Mesenchymal stem cell (in vitro differentiated cells and primary cell): ENCODE measurements at places on chromosomes 7 and 10.

- no peak for DNase-seq
Measured at GRCh38 chr7:4906682-4907081, 23.2 kb upstream of the RADIL start.

DNA sequence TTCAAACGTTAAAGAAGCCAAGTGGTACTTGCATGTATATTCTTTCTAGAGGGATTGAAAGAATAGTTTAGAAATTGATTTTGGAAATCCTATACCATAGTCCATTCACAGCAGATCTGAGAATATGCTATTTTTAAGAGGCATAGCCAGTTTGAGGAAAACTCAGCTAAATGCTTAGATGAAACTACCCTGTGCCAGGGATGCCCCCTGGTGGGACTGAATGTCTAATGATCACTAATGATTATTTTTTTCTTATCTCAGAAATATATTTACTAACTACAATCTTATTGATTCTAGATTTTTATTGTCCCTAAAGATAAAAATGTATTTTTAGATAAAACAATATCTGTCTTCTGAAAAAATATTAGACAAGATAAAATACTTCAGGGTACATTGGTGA, 844.9 kb upstream of the PHF14 start:
- peak; percentile 31 for DNase-seq

DNA sequence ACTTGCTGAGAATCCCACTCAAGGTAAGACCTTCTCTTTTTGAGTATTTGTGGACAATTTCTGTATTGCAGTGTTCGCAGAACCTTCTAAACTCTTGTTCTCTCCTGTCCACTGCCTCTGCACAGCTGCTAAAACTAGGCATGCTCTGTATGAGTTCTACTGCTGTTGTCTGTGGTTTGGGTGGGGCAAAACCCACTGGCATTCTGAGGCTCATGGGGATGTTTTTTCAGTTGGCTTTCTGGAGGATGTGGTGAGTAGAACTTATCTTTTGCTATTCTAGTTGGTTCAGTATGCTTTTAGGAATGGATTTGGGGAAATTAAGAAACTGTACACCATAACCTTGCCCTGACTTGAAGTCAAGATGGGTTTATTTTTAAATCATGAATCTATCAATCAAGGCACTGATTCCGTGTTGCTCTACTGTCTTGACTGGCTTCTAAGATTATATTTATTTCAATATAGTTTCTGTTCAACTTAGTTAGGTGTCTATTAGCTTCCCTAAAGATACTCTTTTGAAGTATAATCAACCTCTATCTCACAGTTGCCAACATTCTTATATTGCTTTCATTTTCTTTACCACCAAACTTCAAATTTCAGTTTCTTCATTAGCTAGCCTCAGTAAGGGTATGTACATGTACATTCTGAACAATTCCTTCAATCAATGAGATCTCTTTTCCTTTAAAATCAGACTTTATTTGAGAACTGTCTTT, 25.0 kb upstream of the C1GALT1 start:
- peak; percentile 22 for DNase-seq

GRCh38 chr10:70689661-70690060, 17.4 kb downstream of the ADAMTS14 start:
- no peak for DNase-seq

DNA sequence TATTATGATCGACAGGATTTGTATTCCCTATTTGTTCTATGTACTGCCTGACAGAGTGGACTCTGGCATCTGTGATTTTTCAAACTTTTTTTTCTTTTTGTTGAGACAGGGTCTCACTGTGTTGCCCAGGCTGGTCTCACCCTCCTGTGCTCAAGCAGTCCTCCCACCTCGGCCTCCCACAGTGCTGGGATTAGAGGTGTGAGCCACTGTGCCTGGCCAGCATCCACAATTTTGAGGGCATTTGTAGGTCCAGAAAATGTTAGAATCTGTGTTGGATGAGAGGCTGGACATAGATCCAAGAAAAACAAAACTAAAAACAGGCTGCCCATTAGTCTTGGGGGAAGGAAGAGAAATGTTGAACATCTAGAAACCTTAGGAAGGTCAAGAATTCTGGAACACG, 34.3 kb downstream of the SGPL1 start:
- DNase-seq = no peak

GRCh38 chr7:148670807-148671206, 27.9 kb upstream of the CUL1 start:
- no peak for DNase-seq

- no peak for DNase-seq
Measured at GRCh38 chr7:25386311-25386744, 158.0 kb upstream of the NPVF start.

DNA sequence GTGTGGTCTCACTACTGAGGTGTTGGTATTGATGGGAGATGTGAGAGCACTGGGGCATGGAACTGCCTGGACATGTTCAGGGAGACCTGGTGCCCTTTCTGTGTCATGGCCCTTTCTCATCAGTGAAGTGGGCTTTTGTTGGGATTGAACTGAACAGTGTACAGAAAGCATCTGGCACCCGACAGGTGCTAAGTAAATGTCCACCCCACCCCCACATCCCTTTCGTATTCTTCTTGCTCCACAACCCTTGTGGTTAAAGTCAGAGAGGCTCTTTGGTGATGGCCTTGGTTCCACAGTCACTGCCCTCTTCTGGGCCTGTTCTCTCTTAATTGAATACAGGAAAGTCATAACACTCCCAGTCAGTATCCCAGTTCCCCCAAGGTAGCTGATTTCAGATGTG, 5.4 kb downstream of the NOM1 start:
- DNase-seq = no peak

- DNase-seq = no peak
Measured at GRCh38 chr7:28792858-28793257, 165.3 kb downstream of the TRIL start.

DNA sequence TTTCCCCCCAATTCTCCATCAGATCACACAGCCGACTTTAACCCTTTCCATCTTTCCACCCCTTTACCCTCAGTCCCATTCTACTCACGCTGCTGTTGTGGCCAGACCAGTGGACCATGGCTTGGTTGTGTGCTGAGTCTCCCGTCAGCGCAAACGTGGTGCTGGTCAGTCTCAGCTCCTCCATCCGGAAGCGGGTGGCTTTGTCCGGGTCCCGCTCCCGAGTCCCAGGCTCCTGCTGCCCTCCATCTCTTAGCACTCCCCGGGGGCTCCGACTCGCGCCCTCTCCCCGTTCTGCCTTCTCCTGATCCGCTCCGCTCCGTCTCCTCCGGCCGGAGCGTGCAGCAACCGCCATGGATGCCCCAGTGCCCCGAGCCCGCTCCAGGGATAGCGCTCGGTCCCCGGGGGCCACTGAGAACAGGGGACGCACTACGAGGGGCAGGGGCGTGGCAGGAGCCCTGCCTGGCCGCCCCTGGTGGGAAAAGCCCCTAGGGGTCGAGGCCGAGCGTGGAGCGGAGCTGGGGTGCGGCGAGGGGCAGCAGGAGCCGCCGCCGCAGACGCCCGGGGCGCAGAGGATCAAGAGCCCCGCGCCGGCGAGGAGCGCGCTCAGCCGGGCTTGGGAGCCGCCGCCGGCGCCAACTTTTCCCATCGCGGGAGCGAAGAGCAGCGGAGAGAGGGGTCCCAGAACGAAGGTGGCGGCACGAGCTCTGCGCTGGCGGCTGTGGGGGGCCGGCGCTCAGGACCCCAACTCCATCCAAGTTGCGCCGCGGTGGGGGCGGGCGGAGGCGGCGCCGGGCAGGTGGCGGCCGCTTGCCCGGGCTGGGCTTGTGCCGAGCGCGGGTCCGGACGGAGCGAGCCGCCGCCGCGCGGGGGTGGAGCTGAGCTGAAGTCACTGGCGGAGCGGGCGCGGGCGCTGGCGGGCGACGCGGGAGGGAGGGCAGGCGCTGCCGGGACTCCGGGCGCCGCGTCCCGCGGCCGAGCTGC, at the start of gene SORCS1:
SORCS1 (minus strand) TSS at position 826 of the 981 bp plus-strand sequence.
- DNase-seq = no peak

- no peak for DNase-seq
Measured at GRCh38 chr10:113600569-113600968, 47.7 kb downstream of the HABP2 start.

GRCh38 chr10:116730464-116731260, 11.7 kb downstream of the HSPA12A start:
- no peak for DNase-seq

DNA sequence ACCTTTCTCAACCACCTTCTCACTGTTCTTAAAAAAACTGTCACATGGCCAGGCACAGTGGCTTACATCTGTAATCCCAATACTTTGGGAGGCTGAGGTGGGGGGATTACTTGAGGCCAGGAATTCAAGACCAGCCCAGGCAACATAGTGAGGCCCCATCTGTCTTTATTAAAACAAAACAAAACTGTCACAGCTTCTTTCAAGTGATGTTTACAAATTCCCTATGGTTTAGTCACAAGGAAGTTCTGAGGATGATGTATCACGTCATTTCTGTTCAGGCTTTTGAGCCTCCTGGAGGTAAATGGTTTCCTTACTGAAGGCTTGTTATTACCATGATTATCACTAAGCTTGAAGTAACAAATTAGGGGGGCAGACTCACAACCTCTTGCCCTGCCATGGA, 186.2 kb downstream of the CFTR start:
- DNase-seq = peak; percentile 87

GRCh38 chr7:83032195-83032594, 130.5 kb downstream of the PCLO start:
- no peak for DNase-seq

GRCh38 chr7:50330254-50330653, 25.7 kb downstream of the IKZF1 start:
- no peak for DNase-seq

- DNase-seq = no peak
Measured at GRCh38 chr10:125333209-125333591, 172.8 kb upstream of the CTBP2 start.

GRCh38 chr10:6746782-6747181, 166.7 kb upstream of the PRKCQ start:
- peak; percentile 90 for DNase-seq

DNA sequence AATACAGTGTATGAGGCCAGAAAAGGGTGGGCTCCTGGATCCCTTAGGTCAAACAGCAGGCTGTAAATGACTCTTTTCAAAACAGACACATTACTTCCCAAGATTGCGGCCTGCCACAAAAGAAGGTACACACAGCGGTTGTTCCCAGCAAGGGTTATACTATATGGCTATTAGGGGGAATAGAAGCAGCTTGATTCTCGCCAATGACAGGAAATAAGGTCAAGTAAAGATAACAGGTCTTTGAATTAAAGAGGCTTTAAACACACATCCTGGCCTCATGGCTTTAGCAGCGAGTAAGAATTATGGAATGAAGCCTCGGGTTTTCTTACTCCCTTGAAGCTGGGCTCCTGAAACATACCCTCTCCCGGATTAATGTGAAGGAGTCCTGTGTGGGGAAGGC, 58.3 kb downstream of the CYP26A1 start:
- DNase-seq = peak; percentile 3

- DNase-seq = peak; percentile 51
Measured at GRCh38 chr7:140005754-140006503, 56.8 kb downstream of the PARP12 start.

DNA sequence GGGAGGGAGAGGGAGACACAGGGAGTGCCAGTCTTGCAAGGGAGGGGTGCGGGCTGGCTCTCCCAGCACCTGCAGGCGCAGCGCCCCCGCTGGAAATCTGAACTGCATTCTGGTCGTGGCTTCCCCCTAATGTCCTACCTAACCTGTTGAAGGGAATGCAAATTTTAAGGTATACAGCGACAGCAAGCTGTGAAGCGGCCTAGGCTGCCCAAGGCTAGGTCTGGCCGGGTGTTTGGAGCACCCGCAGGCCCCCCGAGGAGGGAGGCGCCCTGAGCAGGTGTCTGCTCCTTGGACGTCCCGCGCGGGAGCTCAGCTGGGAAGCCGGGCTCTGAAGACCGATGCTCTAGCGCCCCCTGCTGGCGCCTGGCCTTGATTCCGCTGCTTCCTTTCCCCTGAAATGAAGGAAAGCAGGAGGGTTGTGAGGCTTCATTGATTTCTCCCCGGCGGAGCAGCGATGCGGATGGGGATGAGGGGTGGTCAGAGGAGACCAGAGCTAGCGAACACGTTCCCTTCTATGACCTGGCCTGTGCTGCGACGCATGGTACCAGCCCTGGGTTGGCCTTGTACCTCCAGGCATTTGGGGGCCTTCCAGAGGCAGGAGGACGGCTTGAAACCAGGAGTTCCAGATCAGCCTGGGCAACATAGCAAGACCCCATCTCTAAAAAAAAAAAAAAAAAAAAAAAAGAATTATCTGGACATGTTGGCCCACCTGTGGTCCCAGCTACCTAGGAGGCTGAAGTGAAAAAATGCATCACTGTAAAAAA, 601.3 kb downstream of the GALNT17 start:
- peak; percentile 37 for DNase-seq

DNA sequence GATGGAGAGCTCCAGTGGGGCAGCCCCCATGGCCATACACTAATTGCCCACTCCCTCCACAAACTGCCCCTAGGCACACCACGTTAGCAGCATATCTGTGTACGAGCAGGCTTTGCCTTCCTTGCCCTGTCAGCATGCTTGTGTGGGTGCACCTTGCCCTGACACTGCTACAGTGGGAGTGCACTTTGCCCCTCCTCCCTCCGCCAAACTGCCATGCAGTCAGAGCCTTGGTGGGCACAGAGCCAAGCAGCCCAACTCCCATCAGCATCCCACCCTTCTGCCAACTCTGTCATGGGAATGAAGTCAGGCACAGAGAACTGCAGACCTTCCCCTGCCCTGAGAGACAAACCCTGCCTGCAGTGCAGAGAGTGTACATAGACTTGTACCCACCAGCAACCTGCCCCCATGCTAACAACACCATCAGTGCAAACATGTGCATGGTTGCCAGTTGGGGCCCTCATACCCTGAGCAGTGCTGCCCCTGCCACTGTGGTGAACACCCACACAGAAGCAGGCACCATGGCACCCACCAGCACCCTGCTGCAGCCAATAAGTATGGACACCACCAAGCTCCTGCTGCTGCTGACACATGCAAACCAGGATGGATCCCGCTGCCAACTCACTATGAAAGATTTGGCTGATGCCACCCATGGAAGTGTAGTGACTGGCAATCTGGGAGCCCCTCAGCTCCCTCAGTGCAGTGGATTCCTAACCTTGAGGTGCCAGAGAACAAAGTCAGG, 1197.7 kb upstream of the CELF2 start:
- DNase-seq = no peak

DNA sequence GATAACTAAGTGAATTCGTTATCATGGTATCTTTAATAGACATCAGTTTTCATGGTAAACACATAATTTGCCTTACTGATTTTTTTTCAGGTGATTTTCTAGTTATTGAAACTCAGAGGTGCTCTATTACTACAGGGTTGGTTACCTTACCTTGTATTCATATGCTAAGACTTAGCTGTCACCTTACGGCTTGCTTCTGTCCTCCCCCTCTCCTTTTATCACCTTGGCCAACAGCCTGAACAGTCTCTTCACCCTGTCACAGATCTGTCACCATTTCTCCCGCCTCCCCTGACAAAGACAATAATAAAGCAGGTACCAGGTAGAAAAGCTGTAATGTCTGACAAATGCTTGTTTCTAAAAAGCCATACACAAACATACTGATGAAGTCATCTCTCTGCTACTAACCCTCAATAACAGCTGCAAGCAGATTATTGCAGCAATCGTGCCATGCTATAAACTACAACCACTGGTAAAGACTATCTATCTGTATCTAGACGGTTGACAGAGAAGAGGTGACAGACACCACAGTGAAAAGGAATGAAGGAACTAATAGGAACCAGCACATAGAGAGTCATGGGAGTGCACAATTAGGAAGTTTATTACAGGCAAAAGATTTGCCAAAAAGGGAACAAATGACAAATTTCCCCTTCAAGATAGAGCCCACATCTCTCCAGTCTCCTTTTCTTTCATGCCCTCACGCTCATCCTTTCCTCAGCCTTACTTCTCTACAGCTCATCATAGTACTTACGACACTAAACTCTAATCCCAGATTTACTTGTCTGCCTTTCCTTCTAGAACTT, 57.2 kb downstream of the ARHGAP12 start:
- DNase-seq = peak; percentile 36
